ENCODE measurements at places on chromosomes 11 and 22. TPM values are rescaled to one million over a fixed set of nuclear protein-coding genes. Genes with fewer than 3 reads are reported as not detected.

Gene SCO2
- total RNA-seq: 1.8 TPM

Gene SHISA8
- not detected for total RNA-seq

Gene TEX12
- not detected for total RNA-seq

Gene OR52I1
- total RNA-seq: not detected

Gene POTEH
- not detected for total RNA-seq
